ENCODE measurements at places on chromosomes 1 and 21.

GRCh38 chr1:2376261-2376741, 15.1 kb downstream of the MORN1 start:
- no peak for DNase-seq

DNA sequence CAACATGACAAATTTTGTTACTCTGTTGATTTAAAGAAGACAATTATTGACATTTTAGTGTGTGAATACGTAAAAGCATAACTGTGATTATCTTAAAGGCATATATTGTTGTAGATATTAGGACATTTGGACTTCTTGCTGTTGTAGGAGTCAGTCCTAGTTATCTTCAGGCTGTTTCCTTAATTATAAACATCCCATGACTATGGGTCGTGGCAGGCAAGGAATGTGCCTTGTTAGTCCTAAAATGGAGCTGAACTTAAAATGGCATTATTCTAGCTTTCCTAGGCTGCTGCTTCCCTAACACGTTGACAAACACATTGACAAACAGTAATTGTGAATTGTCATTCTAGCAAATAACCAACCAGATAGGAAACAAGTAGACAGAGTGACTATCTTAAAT, 4.4 kb upstream of the MPZL1 start:
- DNase-seq: no peak

GRCh38 chr21:39519835-39520234, 68.1 kb downstream of the SH3BGR start:
- DNase-seq: no peak

- no peak for DNase-seq
These were observed 167.4 kb downstream of the TNFSF18 start for GRCh38 chr1:172883387-172883791.

DNA sequence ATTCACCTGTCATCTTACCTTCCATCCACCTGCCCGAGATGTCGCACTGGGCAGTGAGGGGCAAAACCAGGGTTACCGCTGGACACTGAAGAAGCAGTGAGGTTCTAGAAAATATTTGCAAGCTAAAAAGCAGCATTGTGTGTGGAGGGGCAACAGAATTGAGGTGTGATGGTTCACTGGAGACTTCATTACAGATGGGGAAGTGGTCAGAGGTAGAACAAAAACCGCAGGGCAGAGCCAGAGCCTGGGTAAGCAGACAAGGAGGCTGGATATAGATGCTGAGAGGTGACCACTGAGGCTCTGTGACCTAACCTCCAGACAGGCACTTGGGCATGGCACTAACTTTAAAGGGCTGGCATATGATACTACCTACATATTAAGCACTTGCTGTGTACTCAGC, 363.9 kb upstream of the PROX1 start:
- DNase-seq: no peak

DNA sequence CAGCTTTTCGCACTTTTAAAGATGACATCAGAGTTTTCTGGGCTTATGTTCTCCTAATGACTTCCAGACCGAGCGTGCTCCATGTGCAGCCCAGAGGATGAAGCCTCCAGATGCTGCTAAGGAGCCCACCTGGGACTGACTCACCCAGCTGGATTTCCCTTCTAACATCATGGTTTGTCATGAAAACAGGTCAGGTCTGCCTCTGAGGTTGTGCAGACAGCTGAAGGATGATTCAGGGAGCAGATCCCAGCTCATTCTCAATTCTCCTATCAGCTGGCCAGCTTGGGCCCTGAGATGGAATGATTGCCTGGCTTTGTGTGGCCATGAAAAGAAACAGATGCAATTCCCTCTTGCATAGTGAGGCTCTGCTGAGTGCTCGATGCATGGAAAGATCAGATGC, 123.9 kb upstream of the DUSP10 start:
- DNase-seq: no peak

GRCh38 chr1:5484451-5485165, 507.6 kb downstream of the NPHP4 start:
- DNase-seq: no peak

DNA sequence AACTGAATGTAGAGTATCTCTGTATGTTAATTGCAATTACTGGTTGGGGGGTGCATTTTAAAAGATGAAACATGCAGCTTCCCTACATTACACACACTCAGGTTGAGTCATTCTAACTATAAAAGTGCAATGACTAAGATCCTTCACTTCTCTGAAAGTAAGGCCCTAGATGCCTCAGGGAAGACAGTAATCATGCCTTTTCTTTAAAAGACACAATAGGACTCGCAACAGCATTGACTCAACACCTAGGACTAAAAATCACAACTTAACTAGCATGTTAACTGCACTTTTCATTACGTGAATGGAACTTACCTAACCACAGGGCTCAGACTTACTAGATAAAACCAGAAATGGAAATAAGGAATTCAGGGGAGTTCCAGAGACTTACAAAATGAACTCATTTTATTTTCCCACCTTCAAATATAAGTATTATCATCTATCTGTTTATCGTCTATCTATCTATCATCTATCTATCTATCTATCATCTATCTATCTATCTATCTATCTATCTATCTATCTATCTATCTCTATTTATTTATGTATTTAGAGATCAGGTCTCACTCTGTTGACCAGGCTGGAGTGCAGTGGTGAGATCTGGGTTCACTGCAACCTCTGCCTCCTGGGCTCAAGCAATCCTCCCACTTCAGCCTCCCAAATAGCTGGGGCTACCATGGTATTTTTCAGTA, 47.8 kb downstream of the CHML start:
- DNase-seq: no peak

- no peak for DNase-seq
These were observed 195.8 kb upstream of the PKN2 start for GRCh38 chr1:88488237-88488636.

DNA sequence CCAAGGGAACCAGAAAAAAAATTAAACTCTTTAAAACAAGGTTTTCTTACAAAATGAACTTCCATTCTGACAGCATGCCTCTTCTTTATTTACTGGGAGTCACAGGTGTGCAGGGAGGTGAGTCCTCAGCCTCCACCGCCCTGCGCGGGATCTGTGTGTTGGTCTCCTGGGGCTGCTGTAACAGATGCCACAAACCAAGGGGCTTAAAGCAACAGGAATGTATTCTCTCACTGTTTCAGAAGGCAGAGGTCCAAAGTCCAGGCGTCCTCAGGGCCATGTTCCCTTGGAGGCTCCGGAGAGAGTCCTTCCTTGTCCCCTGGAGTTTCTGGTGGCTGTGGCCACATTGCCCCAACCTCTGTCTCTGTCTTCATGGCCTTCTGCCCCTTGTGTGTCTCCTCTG, 123.6 kb upstream of the C1orf174 start:
- DNase-seq: no peak

GRCh38 chr1:3628445-3628844, 3.6 kb downstream of the TPRG1L start:
- no peak for DNase-seq

GRCh38 chr1:104132382-104132973, 382.8 kb downstream of the AMY1C start:
- DNase-seq: no peak

DNA sequence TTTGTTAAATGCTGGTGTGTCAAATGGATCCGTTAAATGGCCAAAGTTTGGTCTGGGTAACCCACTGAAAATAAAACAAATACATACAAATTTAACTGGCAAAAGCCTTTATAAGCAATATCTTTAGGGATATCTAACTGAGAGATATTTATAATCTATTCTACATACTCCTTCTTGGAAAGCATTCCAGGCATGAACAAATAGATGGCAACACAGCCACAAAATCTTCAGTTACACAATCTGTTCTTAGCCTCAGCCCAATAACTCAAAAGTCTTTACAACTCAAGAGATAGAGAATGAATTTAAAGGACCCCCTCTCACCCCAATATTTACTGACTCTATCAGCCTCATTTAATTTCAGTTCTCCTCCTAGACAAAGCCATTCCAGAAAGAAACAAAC, 58.7 kb downstream of the NRDC start:
- DNase-seq: no peak

DNA sequence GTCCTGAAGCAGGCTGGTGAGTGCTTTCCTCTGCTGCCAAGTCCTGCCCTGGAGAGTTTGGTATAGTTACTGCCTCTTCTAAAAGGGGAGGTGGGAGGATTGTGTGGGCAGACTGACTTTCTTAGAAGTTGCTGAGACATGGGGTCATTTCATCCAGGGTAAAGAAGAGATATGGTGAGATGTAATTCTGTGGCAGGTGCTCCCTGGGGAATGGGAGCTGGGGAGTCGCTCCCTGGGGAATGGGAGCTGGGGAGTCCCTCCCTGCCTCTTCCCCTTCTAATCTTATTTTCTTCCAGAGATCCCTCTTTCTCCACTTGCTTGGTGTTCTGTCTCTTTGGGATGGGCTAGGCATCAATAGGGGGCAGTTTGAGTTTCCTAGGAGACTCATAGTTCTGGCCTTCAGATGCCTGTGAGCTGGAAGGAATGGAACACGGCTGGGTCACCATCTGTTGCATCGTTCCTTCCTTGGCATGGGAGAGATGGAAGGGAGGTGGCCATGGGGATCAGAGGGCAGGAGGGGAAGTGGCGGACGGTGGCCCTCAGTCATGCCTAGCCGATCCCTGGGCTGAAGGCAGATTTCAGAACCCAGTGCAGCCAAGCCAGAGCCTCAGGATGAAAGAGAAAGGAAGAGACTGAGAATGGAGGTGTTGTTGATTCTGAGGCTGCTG, 59.0 kb downstream of the NFASC start:
- DNase-seq: no peak

DNA sequence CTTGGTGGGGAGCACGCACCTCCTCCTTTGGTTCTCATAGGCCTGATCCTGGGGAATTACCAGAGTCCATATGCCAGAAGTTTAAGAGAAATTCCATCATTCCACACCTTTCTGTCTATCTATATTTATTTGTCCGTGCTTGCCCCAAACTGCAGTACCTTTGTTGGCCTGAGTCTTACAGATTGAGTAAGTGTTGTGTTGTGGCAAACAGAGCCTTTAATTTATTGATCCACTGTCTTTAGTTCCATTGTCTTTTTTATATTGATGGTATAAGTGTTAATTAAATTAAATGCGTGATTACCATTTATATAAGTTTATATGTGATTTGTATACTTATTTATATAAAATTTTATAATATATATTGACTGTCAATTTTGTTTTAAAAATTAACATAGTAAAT, 4.9 kb downstream of the SH3BGR start:
- no peak for DNase-seq

DNA sequence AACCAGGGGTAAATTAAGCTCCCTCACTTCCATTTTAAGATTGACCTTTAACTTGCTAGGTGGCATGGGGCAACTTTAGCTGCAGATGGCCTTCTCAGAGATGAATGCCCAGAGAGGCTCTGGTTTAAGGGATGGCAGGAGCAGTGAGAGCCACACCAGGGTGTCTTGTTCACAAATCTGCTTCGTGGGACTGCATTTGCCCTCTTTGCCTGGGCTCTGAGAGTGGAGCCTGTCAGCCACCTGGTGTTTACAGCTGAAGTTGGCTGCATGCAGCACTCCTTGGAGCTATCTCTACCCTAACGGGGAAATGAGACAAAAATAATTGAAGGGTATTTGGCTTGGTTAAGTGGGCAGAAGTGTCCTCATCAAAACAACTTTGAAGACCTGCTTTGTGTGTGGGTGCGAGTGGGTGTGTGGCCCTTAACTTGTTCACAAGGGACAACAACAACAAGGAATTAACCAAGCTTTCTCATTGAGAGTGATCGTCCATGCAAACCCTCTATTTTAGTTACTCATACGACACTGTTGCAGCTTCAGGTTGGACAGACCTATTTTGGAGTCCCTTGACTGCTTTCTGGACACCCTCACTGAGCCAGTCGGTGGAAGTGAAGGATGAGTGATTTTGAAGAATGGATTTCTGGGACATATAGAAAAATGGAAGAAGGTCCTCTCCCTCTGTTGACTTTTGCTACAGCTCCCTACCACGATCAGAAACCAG, 29.8 kb downstream of the PGM1 start:
- no peak for DNase-seq

Measured in activated CD4-positive, alpha-beta T cell treated with anti-CD3 and anti-CD28 coated beads, Interleukin-2, amount 50 U/mL, for 1 hour (primary cell).